ENCODE measurements at places on chromosomes 3 and 15.

DNA sequence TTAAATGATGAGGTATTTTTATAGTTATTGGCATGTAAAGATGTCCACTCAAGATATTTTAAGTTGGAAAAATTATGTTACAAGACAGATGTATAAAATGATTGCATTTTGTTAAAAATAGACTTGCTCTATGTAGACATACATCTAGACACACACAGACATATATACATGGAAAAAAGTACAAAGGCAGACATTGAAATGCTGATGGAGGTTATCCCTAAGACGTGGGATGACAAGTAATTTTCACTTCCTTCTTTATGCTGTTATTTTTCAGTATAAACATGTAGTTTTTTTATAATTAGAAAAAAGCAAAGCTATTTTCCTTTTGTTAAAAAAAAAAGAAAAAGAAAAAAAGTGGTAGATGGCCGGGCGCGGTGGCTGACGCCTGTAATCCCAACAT, 7.2 kb downstream of the HOMER2 start:
- DNase-seq, result peak; percentile 19

- DNase-seq, result no peak
These were observed 333.6 kb downstream of the CLSTN2 start for GRCh38 chr3:140268610-140269009.

GRCh38 chr15:77418966-77419835, 703 bp downstream of the PEAK1 start:
- DNase-seq, result peak; percentile 42

DNA sequence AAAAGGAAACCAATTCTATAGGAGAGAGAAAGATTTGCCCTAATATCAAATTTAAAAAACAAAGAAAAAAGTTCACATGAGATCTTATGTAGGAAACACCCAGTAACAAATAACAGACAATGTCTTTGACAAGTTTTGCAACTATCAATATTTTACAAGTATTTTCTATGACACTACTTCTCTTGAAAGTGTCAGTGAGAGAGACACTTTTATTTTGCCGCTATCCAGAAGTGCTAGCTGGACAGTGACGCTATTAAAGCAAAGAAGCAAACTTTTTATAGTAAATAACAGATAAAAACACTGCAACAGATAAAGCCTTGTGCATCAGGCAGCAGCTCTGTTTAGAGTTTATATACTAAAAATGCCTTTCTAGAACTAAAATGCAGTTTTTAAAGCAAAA, 13.3 kb downstream of the LYSMD2 start:
- DNase-seq, result no peak

- peak; percentile 70 for DNase-seq
These were observed 208.8 kb downstream of the STAG1 start for GRCh38 chr3:136543385-136543784.

GRCh38 chr15:86183596-86184491, 104.2 kb downstream of the AGBL1 start:
- DNase-seq, result peak; percentile 17

GRCh38 chr3:193869221-193870201, 266.4 kb upstream of the HES1 start:
- peak; percentile 75 for DNase-seq

DNA sequence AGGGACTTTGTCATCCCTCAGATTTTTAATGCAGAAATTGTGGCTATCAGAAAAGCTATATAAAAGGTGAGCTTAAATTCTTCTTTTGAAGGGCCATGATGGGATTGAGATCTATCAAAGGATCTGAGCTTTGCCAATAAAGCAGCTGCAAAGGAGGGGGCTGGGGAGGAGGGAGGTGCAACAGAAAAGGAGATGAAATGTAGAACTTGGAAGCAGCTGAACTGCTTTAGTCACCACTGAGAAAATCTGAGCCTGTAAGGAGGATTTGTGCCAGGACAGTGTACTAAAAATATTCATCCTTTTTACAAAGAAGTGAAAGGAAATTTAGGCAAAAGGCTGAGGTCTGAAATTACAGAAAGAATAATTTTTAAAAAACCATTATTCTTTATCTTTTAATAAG, 10.4 kb downstream of the TSPAN3 start:
- peak; percentile 43 for DNase-seq

- DNase-seq, result peak; percentile 62
These were observed 43.1 kb downstream of the DNASE1L3 start for GRCh38 chr3:58167431-58168351.

- DNase-seq, result no peak
These were observed 102.0 kb upstream of the PLXNA1 start for GRCh38 chr3:126880901-126881300.

GRCh38 chr3:196528639-196529233, 13.6 kb upstream of the SMCO1 start:
- peak; percentile 91 for DNase-seq

DNA sequence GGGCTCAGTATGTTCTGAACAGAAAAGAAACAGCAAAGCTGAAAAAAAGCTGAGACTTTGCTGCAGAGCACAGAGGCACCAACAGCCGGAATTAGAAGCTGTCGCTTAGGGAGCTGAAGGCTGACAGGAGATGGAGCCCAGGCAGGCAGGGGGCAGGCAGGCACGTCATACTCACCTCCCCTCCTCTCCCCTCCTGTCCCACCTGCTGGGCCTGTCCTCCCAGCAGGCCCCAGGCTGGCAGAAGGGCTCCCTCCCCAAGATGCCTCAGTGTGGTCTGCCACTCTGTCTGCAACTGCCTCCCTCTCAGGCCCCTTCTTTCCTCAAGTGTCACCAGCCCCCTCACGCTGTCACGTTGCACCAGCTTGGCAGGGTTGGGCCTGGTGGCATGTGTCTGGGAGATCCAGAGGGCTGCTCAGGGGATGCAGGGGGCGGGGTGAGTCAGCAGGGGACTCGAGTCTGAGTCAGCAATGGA, 3.2 kb upstream of the ANKRD63 start:
- peak; percentile 69 for DNase-seq

GRCh38 chr3:143210141-143210540, 90.6 kb downstream of the CHST2 start:
- no peak for DNase-seq

DNA sequence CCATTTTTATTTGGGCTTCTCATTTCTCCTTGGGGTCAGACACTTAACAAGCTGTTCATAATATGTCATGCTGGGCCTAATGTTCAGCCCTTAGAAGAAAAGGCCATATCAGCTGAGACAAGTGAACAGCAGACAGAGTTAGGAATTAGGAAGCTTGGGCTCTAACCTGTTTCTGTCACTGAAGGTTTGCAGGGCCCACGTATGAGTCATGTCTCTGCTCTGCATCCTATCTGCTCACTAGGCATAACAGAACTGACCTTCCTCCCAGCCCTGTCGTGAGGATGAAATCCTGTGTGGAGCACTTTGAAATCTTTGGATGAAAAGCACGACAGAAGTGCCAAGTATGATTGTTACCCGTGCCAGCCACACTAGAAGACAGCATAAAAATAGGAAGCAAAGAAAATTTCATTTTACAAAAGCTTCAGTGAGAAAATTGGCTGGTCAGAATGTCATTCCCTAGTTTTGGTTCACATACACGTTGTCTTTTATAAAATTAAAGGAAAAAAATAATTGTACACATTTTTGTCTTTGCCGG, 26.5 kb upstream of the CD47 start:
- no peak for DNase-seq

DNA sequence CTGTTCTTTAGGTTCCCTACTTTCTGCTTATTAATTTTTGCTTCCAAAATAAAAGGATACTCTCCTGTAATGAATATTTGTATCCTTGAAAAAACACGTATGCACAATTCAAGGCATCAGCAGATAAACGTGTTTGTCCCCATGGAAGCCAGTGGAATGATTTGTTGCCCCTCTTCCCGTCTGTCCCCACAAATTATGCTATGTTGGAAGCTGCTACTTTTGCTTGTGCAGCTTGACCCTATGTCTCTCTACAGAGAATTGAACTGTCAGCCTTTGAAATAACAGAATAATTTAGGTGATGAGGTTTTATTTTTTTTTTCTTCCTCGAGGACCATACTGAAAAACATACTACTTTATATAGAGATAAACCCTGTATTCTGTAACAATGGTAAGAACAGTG, 401.5 kb upstream of the GOLIM4 start:
- no peak for DNase-seq

DNA sequence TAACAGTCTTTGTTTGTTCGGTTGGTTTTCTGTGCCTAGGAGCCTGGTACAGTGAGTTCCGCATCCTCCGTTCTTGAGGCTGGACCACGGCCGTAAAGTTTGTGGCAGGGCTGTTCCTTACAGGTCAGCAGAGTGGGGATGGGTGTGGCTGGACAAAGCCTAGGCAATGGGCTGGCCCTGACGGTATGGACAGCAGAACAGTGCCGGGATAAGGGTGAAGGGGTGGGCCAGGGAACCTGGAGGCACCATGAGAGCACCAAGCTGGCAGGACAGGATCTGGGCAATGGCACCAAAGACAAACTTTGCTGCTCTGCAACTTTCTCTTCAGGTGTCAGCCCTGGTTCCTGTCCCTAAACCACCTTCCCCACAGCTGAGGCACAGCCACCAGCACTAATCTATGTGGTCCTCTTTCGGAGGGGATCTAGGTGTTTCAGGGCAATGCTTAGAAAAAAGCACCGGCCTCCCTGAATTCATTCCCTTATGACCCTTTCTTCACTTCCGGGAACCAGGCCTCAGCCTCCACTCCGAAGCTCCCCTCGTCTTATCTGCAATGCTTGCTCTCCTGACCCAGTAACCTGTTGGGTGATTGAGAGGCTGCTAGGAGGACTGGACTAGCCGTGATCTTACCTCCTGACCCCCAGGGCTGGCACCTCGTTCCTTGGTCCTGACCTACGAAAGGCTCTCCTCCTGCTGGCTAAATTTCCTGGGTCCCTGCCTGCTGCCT, 54.4 kb downstream of the KLHL6 start:
- no peak for DNase-seq

- peak; percentile 70 for DNase-seq
These were observed 24.1 kb downstream of the TMEM40 start for GRCh38 chr3:12734960-12735359.

DNA sequence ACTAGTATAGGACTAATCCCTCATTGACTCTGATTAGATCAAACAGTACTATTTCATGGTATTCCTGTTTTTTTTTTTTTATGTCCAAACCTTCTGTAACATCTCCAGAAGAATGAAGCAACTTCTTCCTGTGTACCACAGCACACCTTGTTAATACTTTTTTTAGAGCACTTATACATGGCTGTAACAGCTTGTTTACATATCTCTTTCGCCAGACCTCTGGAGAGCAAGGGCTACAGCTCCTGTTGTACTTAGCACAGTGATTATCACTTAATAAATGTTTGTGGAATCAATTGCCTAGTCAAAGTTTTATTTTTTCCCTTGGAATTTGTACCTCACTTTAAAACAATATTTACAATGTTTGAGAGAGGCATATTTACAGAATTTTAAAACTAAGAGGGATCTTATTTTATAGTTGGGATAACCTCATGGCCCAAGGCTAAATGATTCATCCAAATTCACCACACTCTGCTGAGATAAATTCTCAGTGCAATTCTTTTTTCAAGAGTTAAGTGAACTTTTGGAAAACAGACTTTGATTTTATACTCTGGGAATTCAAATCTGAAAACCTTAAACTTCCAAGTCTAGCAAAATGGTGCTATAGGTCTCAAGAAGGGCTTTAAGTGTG, 9.2 kb upstream of the GATM start:
- no peak for DNase-seq

GRCh38 chr15:70348581-70349344, 251.0 kb upstream of the TLE3 start:
- DNase-seq, result peak; percentile 93

DNA sequence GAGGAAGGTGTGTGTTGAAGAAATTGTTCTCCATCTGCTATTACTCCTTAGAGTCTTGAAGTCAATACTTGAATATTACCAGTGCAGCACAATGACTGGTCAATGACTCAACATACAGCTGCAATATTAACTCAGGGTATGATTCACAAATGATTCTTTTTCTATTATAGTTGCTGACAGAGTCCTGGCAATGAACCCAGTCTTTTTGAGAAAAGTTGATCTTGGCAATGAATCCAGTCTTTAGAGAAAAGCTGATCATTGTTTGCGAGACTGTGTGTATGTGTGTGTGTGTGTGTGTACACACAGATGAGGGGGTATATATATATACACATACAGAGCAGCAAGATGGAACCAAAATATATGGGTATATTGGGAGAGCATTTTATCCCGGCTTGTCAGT, 315.1 kb downstream of the ZNF385D start:
- no peak for DNase-seq

DNA sequence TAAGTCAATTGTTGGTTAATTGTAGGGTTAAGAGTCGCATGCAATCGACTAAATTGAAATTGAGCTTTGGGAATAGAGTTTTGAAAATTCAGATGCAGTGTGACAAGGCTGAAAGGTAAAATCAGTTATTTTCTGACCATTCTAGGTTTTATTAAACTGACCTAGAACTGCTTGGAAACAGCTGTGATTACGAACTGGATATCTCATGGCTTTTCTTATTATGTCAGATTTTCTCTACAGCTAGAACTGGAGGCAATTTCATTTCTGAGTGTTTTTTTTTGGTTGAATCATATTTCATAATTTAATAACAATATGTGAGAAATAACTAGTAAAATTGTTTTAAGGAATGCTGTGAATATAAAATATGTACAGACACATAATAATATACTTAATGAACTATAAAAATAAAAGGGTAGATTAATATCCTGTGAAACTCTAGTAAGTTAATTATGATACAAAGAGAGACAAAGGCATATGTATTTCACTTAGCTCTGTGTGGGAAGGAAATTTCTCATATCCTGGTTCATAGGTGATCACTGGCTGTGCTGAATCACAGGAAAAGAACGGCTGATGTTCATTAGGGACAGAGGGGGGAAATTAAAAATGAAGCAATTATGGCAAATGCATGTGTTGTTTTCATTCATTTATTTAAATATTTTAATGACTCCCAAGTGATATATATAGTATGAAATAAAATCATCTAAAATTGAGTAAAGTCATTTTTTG, 403.2 kb downstream of the ZIC1 start:
- no peak for DNase-seq

- DNase-seq, result no peak
These were observed 12.3 kb downstream of the THBS1 start for GRCh38 chr15:39593071-39593655.

- peak; percentile 58 for DNase-seq
These were observed 66.3 kb downstream of the CCR1 start for GRCh38 chr3:46141813-46142212.

DNA sequence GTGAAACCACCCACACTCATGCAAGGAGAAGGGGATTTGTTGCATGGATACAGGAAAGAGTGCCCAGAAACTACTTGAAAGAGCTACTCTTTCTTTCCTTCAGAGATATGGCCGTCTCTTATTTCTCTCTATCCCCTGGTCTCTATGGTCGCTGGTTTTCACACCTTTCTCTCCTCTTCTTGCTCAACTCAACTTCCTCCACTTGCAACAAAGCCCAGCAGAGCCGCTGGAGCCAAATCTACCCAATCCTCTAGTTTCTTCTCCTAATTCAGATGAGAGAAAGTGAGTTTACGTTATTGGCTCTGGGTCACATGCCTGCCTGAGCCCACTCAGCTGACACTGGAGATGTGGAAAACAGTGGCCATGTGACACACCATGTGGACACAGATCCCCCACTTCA, 215.2 kb downstream of the OSBPL10 start:
- no peak for DNase-seq

DNA sequence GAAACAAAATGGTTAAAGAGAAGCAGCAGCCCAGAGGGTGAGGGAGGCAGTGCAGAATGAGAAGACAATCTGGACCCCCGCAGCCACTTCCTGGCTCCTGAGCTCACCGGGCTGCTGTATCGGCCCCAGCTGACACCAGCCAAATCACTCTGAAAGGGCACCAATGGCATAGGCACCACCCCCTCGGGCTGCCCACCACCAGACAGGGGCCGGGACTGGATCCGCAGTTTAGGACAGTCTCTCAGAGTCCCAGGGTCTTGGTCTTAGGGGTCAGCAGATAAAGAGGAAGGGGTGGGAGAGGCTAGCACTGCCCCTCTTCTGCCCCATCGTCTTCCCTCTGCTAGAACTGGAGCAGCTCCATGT, 17.9 kb upstream of the EHD4 start:
- no peak for DNase-seq

GRCh38 chr3:120604382-120604781, 8.2 kb downstream of the NDUFB4 start:
- no peak for DNase-seq
